Activated CD4-positive, alpha-beta T cell treated with anti-CD3 and anti-CD28 coated beads, Interleukin-2, amount 50 U/mL, for 1 hour (primary cell): ENCODE measurements at places on chromosomes 7 and 10.

DNA sequence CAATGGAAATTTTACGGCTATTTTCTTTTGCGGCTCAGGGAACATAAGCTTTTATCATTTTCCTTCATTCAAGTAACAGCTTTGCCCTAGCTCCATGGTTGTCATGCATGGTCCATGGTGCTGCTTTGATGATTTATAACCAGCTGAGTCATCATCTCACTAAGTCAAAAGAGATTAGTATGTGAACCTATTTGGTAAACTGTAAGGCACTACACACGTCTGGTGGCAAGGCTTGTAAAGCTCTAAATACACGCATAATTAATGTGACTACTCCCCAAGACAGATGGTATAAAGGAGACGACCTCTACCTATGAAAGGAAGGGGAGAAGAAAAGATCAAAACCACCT, 340.2 kb downstream of the KCNMA1 start:
- no peak for DNase-seq

GRCh38 chr10:71608819-71609768, 110.5 kb downstream of the C10orf105 start:
- DNase-seq = peak; percentile 63

DNA sequence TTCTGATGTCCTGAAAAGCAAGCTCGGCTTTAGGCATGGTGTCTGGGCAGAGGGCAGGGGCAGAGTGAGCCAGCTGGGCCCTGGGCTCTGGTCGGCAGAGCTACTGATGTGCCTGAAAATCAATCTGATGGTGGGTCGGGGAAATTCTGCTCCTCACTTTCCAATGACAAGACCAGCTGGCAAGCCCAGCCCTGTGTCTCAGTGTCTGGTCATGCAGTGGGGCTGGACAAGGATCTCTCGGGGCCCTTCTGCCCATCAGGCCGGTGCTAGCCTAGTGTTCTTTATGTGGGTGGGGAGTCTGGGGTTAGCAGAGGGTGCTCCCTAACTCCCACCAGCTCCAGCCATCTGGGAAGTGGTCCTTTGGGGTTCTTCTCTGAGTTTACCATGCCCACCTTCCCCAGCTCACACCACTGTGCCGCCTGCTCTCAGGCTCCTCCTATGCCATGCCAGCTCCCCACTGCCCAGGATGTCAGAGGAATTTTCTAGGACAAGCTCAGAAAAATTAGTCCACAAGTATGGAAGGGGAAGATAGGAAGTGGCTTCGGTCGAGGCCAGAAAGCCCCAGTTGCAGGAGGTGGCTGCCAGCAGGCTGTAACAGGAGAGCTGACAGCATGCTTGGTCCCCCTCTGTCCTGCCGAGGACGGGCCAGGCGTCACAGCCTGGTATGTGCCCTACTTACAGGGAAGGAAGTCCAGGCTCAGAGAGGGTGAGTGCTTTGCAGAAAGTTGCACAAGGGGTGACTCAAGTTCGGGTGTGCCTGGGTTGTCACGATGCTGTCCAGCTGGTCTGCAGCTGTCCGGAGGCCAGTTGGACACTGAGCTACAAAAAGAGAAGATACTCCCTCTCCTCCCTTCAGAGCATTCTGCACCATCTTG, 135.2 kb downstream of the ADCY1 start:
- no peak for DNase-seq

- no peak for DNase-seq
These were observed 7.4 kb upstream of the SMIM30 start for GRCh38 chr7:113125728-113126127.

- DNase-seq = no peak
These were observed 205.1 kb upstream of the CXCL12 start for GRCh38 chr10:44589944-44590449.

DNA sequence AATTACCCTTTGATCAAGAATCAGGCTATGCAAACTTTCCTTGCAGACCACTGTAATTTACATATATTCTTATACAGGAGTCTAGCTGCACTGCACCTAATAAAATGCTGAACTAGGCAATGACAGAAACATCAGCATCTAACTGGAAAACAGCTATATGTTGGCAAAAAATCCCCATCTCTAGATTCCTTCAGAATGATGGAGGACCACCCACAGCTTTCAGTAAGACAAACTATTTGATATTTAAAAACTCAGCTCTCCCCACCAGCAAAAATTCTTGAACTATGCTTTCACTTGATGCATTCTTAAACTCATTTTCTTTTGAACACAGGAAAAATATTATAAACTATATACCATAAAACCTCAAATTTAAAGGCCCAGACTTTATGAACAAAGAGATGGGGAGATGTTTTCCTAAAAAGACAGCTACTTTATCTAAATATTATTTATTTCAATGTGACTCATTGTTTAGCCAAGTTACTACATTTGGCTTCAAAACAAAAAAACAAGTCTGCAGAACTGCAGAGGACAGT, 77.4 kb downstream of the SEMA3C start:
- no peak for DNase-seq

DNA sequence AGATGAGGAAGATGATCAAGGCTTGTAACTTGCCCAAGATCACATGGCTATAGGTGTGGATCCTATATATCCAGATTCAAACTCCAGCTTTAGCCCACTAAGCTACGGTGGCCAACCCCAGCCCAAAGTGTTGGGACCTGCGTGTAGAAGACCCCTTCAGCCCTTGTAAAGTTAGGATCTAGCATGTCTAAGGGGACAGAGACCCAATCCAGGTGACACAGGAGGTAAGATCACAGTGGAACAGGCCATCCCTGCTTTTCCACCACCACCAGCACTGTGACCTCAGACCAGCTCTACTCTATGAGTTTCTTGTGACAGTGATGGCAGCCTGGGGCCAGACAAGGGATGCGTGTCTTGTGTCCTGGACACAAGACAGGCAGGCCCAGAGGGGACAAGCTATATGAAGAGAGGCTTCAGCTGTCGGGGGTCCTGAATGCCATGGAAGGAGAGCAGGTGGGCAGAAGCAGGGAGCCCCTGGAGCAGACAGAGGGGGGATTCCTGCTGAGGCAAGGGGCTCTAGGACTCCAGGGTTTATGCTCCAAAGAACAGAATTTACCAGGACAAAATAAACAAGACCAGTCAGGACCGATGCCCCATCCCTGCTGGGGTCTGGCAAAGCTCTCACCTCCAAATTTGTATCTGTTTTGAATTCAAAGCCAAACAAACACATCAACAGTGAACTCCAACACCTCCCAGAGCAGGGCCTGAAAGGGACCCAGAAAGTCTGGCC, 10.4 kb downstream of the GPRIN2 start:
- DNase-seq = peak; percentile 0

DNA sequence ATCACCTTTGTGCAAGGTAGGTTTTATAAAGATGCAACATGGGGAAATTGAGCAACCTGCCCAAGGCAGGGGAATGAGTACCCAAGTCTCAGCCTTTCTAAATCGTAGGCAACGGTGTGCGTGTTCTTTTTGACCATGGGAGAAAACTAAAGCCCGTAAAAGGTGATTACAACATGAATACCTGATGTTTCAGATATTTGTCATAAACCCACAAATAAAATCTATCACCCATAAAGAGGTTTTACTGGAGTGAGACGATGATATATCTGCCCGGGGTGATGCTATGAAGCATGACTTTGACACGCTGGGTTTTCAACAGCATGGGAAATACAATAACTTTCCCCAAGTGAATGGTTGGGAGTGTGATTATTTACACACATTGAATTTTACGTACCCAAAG, 406.3 kb upstream of the KLF6 start:
- no peak for DNase-seq

DNA sequence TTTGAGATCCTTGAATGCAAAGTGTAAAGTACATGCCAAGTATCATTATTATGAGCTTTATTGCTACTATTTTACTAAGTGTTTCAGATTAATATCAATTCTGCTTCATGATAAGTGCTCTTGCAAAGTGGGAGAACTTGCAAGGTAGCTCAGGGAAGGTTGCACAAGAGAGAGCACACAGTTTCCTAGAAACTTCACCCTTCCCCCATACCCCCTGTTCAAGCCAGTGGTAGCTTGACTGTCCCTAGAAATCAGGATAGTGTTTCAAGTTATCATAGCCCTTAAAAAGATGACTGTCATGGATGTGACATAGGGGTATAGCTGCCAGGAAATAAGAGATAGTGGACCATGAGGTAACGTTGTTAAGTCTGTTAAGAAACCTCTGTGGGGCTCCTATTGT, 251.5 kb downstream of the TRIL start:
- no peak for DNase-seq

- no peak for DNase-seq
These were observed 45.7 kb upstream of the CRTAC1 start for GRCh38 chr10:98076086-98076485.

GRCh38 chr10:103921750-103922195, 3.8 kb upstream of the STN1 start:
- no peak for DNase-seq

- no peak for DNase-seq
These were observed 79.8 kb upstream of the GHITM start for GRCh38 chr10:84059526-84059925.

DNA sequence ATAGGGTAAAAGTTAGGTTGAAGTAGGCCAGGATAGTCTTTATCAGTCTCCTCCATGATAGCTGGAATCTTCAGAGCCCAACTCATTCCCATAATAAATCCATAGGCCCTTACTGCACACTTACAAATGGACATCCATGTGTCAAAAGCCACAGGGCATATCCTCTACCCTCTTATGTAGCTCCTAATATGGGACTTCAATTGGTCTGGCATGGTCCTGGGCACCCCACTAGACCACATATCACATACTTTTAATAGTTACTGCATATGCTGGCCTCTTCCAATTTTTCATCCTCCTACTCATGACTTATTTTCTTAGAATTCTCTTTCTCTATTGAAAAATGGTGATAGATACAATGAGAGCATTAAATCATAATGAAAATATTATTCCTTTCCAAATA, 169.3 kb downstream of the MAGI2 start:
- DNase-seq = no peak

- peak; percentile 8 for DNase-seq
These were observed 5.3 kb downstream of the NUDT1 start for GRCh38 chr7:2247141-2247995.

GRCh38 chr10:105121743-105122142, 480.7 kb downstream of the SORCS3 start:
- DNase-seq = no peak

DNA sequence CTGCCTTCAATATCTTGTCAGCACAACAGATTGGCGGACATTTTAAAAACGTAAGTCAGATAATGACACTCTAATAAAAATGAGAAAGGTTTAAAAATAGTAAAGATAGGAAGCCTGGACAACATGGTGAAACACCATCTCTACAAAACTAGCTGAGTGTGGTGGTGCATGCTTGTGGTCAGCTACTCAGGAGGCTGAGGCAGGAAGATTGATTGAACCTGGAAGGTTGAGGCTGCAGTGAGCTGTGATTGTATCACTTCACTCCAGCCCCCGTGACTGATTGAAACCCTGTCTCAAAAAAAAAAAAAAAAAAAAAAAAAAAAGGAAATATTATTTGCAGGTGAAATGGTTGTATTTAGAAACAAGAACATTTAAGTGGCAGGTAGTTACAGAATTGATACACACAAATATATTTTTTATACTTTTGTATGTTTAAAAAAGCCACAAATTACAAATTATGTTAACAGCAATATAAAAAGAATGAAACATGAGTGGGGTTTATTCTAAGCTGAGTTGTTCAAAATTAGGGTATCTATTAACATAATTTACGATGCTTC, 141.9 kb downstream of the ADK start:
- DNase-seq = no peak

GRCh38 chr10:1654811-1655356, 82.4 kb downstream of the ADARB2 start:
- DNase-seq = no peak

- no peak for DNase-seq
These were observed 45.5 kb upstream of the PDZD8 start for GRCh38 chr10:117420768-117421167.

DNA sequence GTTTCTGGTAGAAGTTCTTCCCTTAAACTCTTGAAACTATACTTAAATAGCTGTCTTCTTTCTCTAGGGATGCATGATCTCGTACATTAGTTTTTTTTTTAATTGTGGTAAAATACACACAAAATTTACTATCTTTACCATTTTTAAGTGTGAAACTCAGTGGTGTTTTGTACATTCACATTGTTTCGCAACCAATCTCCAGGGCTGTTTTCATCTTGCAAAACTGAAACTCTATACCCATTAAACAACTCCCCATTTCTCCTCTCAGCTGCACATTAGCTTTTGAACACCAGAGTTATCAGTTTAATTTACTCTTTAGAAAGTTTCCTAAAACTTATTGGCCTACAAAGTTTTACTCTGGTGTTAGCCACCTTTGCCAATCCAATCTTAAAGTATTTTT, 45.5 kb upstream of the PRKAR2B start:
- no peak for DNase-seq

GRCh38 chr10:114998993-114999392, 61.0 kb downstream of the TRUB1 start:
- DNase-seq = no peak

GRCh38 chr7:4681218-4681851, 760 bp upstream of the FOXK1 start:
- DNase-seq = peak; percentile 4

GRCh38 chr10:15378569-15378968, 7.5 kb upstream of the FAM171A1 start:
- DNase-seq = no peak

GRCh38 chr7:111486472-111487142, 75.7 kb downstream of the IMMP2L start:
- DNase-seq = no peak

DNA sequence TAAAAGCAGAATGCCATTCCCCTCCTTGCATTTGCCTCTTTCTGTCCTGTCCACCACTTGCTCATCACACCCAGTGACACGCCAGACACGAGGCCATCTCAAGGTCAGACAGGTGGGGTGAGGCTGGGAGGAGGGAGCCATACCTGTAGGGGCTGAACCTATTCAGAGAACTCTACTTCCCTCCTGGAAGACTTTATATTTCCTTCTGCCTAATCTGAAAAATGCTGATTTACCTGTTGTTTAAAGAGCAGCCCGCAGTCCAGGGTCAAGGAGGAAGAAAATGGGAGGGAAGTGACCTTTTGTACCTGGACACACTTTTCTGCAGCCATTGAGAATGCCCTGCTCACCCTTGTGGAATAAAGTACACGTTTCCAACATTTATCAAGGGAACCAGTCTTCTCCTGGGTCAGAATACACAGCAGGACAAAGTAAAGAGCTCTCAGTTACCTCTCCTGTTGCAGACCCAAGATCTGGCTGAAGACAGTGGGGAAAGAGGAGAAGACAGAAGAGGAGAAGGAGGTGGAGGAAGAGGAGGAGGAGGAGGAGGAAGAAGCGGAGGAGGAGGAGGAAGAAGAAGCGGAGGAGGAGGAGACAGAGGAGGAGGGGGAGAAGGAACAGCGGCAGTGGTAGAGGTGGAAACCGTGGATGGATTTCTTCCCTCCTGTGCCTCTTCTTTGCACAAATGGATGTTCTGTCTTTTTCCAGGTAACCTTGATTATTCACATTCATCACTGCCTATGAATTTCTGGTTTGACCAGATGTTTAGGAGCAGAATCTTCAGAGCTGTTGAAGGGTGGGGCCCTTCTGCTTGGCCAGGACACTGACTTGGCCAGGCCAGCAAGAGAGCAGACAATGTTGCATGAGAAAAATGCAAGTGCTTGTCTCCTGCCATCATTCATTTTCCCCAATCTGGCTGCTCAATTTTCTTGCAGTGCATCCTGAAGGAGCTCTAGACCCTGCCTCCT, 1.2 kb upstream of the BLNK start:
- DNase-seq = no peak
